ENCODE measurements at places on chromosomes 6 and 20. TPM values are rescaled to one million over a fixed set of nuclear protein-coding genes. Genes with fewer than 3 reads are reported as not detected.

DNA sequence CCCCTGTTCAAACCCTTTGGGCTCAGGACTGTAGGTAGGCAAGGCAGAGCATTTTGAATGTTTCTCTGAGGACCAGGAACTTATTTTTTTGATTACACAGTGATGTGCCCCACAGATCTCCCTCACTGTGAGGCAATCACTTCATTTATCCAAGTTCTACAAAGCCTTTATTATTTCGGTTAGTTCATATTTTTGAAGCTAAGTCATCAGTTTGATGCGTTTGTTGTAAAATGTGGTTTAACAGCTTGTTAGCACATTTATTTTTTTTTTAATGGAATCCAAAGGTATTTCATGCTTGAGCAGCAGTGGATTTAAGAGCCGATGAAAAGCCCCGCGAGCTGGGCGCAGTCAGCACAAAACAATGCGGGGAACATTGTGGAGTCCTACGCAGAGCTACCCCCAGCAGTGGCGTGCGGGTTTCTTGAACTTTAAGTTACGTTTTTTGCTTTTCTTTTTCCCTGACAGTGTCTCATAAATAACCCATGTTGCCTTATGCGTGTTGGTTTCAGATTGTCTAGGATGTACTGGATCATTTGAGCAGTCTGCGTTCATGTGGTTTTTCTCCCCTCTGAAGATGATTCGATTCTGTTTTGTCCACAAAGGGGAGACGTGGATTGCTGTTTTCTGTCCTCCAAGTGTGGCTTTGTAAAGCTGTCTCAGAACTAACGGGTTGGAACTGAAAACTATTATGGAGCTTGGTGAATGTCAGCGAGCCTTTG, 233.6 kb upstream of the BMP2 start:
- H3K27me3 ChIP-seq = no peaks in the 10 kb centered on the region
- peaks cover 7% of the 10 kb centered on the region for H3K4me1 ChIP-seq
- peak overlapping the region; percentile 20 for H3K4me3 ChIP-seq
- DNase-seq = no peak
- peak overlapping the region; percentile 34 for H3K27ac ChIP-seq

DNA sequence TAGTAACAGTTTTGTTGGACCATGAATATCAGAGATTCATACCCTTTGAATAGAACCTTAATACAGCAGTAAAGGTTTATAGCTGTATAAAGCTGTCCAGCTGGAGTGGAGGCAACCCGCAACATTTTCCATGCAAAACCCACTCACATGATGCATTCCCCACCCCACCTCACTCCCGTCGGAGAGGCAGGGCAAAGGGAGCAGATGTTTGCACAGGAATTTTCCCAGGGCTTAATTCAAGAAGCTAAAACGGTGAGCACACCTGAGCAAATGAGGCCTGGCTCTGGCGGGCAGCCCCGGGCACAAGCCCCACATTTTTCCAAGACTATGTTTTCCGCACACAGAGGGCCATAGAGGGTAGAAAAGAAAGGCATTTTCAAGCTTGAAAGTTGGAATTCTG, 191.7 kb downstream of the FOXC1 start:
- H3K27me3 ChIP-seq = no peaks in the 10 kb centered on the region
- H3K27ac ChIP-seq = no peak overlapping the region
- DNase-seq = no peak
- no peaks in the 10 kb centered on the region for H3K36me3 ChIP-seq

The ESR1 gene
- total RNA-seq = 3.7 TPM

- peaks cover 14% of the 10 kb centered on the region for H3K4me1 ChIP-seq
- DNase-seq = no peak
- peaks cover 30% of the 10 kb centered on the region for H3K27me3 ChIP-seq
- H3K36me3 ChIP-seq = no peaks in the 10 kb centered on the region
Measured at GRCh38 chr20:1835186-1836035, 59.8 kb upstream of the SIRPA start.

DNA sequence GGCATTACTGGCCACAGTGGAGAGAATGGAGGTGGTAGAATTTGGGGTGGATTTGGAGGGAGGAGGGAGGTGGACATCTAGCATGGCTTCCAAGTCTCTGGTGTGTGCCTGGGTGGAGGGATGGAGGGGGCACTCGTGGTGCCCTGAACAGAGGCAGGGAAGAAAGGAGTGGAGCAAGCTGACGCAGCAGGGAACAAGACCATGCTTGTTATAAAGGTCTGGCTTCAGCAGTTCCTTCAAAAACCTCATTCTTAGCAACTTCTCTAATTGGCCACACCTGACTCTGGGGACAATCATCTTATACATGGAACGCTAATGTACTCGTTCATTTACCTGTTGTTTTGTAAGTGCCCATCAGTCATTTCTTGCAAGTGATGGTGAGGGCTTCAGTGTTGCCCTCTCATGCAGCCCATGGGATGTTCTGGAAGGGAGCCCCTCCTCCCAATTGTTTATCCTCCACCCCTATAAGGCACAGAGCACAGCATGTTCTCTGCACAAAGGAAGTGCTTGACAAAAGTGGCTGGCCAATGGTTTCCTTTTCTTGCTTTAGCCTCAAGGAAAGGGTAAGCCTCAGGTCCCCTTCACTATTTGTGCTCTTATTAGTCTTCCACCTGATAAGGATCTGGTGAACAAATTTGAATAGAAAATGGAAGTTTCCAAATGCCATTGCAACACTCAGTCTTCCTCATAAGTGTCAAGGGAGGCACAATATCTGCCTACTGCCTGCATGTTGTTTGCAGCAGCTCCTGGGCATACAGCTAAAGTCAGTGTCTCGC, 39.3 kb downstream of the GFOD1 start:
- H3K36me3 ChIP-seq = no peaks in the 10 kb centered on the region
- H3K27me3 ChIP-seq = no peaks in the 10 kb centered on the region
- DNase-seq = no peak
- peaks cover 61% of the 10 kb centered on the region for H3K4me1 ChIP-seq

DNA sequence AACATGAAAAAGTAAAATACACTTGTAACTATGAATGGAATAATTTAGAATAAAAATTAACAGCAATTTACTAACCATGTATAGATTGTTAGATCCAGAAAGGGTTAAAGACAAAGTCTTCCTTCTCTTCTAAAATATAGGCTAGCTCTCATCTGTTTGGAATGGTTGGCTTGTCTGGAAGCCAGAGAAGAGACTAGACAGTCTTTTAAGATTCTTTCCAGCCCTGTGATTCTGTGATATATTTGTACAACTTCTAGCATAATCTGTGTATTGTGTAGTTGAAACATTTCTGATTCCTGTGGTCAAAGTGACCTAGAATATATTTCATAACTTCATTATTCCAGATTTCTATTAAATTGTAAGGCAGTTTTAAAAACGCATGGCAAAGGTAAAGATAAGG, 196.6 kb downstream of the UST start:
- no peaks in the 10 kb centered on the region for H3K36me3 ChIP-seq
- no peaks in the 10 kb centered on the region for H3K4me1 ChIP-seq
- no peaks in the 10 kb centered on the region for H3K27me3 ChIP-seq
- no peak for DNase-seq
- no peak overlapping the region for H3K27ac ChIP-seq

GRCh38 chr20:15642109-15642508, 931.1 kb downstream of the KIF16B start:
- no peak overlapping the region for H3K27ac ChIP-seq
- H3K4me1 ChIP-seq = no peaks in the 10 kb centered on the region
- H3K27me3 ChIP-seq = no peaks in the 10 kb centered on the region
- H3K4me3 ChIP-seq = no peak overlapping the region
- H3K36me3 ChIP-seq = no peaks in the 10 kb centered on the region
- DNase-seq = no peak

The ULBP2 gene
- 2.2 TPM for total RNA-seq

DNA sequence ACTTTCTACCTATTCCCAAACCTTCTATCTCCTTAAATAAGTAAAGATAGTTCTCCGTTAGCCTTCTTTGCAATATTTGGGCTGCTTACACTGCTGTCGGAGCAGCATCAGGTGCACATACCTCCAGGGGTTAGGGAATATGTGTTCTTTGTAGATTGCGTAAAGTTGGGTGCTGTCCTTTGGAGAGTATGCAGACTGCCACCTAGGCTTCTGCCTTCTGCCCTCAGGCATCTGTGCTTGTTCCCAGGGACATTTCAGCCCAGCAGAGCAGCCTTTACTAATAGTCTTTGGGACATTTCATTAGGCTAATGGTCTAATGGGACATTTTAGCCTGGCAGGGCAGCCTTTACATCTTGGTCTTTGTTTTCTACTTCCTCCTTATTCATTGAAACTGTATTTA, 260.6 kb downstream of the TPBG start:
- no peak overlapping the region for H3K4me3 ChIP-seq
- no peak for DNase-seq
- no peaks in the 10 kb centered on the region for H3K27me3 ChIP-seq
- no peak overlapping the region for H3K27ac ChIP-seq
- no peaks in the 10 kb centered on the region for H3K4me1 ChIP-seq
- no peaks in the 10 kb centered on the region for H3K36me3 ChIP-seq

DNA sequence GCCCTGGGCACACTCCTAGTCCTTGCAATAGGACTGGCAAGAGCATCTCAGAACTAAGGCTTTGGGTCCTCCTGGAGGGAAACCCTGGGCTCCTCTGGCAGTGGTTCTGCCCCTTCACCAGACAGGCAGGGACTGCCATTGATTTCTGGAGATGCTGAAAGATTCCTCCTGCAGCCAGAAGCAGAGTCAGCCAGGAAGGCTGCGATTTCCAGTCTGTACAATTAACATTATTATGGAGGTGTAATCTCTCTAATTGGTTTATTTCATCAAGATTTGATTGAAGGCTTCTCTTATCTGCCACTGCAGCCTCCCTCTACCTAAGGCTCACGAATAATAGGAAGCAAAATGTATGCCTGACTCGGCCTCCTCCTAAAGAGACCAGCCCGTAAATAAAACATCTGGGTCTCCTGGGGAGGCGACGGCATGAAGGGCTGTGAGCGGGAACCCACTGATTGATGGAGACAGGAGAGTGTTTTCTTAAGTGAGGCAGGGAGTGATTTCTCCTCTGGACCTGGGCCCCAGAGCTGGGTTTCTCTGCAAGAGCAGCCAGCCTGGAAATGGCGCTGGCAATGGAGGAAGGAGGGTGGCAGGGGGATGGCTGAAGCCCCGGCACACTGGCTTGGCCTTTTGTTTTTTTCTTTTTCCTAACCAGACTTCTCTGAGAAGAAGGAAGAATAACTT, 689.6 kb downstream of the DHX35 start:
- no peak overlapping the region for H3K27ac ChIP-seq
- H3K36me3 ChIP-seq = no peaks in the 10 kb centered on the region

- H3K27ac ChIP-seq = no peak overlapping the region
- no peak for DNase-seq
- H3K4me3 ChIP-seq = no peak overlapping the region
- no peaks in the 10 kb centered on the region for H3K36me3 ChIP-seq
- no peaks in the 10 kb centered on the region for H3K4me1 ChIP-seq
Measured at GRCh38 chr6:79894939-79895338, 52.4 kb downstream of the ELOVL4 start.

GRCh38 chr6:134544737-134545136, 226.8 kb upstream of the SGK1 start:
- DNase-seq = no peak
- H3K36me3 ChIP-seq = no peaks in the 10 kb centered on the region
- H3K4me1 ChIP-seq = peaks cover 6% of the 10 kb centered on the region
- no peaks in the 10 kb centered on the region for H3K27me3 ChIP-seq
- H3K27ac ChIP-seq = no peak overlapping the region
- no peak overlapping the region for H3K4me3 ChIP-seq

DNA sequence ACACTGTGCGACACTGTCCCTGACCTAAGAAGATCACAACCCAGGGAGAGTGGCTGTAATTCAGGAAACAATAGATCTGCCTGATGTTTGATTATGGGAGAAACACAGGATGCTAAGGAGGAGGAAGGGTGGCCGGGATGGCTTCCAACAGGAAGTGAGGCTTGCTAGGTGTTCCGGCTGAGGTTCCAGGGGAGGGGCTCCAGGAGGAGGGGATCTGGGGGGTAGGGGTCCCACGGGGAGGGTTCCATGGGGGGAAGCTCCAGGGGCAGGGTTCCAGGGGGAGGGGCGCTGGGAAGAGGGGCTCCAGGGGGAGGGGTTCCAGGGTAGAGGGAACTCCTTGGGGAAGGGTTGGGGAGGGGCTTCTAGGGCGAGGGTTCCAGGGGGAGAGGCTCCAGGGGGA, 48.6 kb downstream of the DAAM2 start:
- H3K27ac ChIP-seq = no peak overlapping the region
- H3K36me3 ChIP-seq = no peaks in the 10 kb centered on the region
- no peak for DNase-seq
- H3K4me1 ChIP-seq = peaks cover 4% of the 10 kb centered on the region
- no peak overlapping the region for H3K4me3 ChIP-seq

The DNPH1 gene
- 24.0 TPM for total RNA-seq

DNA sequence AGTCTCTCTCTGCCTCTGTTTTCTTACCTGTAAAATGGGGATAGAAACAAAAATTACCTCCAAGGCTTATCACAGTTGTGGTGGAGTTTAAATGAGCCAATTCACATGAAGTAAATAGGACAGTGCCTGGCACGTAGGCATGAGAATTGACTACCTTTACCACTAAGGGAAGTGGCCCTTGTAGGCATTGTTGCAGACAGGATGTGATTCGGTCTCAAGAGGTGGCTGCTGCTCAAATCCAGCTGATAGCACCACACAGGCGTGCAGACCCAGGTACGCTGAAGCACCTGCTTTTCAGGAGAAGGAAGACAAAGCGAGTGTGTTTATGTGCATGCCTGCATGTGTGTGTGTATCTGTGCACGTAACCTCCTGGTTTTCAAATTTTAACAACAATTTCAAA, 108.6 kb downstream of the EYA2 start:
- DNase-seq = no peak
- no peaks in the 10 kb centered on the region for H3K4me1 ChIP-seq
- no peaks in the 10 kb centered on the region for H3K27me3 ChIP-seq
- H3K4me3 ChIP-seq = no peak overlapping the region
- H3K27ac ChIP-seq = no peak overlapping the region

DNA sequence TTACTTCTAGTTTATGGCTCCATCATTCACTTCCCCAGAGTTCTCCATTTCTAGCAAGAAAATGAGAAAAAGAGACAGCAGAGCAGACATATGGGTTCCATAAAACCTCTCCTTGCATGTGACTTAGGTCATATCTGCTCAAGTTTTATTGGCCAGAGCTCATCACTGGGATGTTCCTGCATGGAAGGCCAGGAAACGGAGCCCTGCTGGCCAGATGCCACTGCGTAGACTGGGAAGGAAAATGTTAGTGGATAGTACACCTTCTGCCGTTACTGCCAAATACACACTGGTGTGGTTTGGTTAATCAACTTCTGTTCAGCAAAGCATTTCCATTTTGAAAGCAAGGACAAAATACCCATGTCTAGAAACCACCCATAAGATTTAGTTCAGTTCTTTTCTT, 220.6 kb upstream of the TSHZ2 start:
- no peak overlapping the region for H3K27ac ChIP-seq
- no peak for DNase-seq
- H3K4me1 ChIP-seq = no peaks in the 10 kb centered on the region

The MDFI gene
- total RNA-seq = 10.6 TPM

DNA sequence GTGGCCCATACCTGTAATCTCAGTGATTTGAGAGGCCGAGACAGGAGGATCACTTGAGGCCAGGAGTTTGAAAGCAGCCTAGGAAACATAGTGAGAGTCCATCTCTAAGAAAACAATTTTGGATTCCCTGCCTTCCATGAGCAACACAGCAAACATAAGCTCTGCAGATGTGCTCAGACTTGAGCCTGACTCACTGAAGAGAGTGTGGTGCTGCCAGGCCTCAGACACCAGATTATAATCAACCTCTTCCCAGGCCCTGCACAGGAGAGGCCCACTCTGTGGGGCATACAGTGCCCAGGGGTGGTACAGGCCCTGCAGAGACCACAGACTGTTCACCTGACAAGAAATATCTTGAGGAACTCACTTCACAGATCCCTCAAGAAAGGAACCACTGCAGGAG, 19.9 kb downstream of the HLA-DPB1 start:
- H3K4me1 ChIP-seq = no peaks in the 10 kb centered on the region
- no peak for DNase-seq
- H3K27ac ChIP-seq = no peak overlapping the region
- no peak overlapping the region for H3K4me3 ChIP-seq
- H3K36me3 ChIP-seq = no peaks in the 10 kb centered on the region

The GLP1R gene
- total RNA-seq = 0.35 TPM

Measured in lower lobe of right lung (tissue), 2 donors.